C1 segment of cervical spinal cord (tissue), 14 donors: ENCODE measurements at places on chromosomes 6 and 20.
A peak's percentile ranks its signal among the peaks of the same experiment; 100 is the strongest.

DNA sequence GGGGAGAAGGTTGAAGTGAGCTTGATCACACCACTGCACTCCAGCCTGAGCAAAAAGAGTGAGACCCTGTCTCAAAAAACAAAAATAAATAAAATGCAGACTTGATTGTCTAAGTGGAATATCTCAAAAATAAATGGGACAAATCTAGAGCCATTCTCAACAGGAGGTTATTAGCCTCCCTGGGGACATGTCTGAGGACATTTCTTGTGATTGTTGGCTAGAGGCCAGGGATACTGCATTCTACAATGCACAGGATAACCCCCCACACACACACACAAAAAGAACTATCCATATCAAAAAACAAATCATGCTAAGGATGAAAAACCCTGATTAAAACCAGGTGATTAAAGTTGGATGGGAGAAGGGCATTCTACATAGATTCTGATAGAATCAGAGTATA, 37.5 kb downstream of the FAM217A start:
- no peak for DNase-seq

GRCh38 chr6:42339991-42340401, 111.7 kb downstream of the TRERF1 start:
- DNase-seq: no peak

- no peak for DNase-seq
Observed at GRCh38 chr6:38846844-38847243, 131.7 kb downstream of the DNAH8 start.

- DNase-seq: no peak
Observed at GRCh38 chr6:101909366-101909765, 515.9 kb downstream of the GRIK2 start.

- no peak for DNase-seq
Observed at GRCh38 chr20:22728146-22728745, 143.9 kb upstream of the FOXA2 start.

GRCh38 chr20:38973107-38973506, 11.0 kb downstream of the DHX35 start:
- DNase-seq: no peak

- DNase-seq: no peak
Observed at GRCh38 chr6:165931675-165932074, 236.0 kb downstream of the TBXT start.

DNA sequence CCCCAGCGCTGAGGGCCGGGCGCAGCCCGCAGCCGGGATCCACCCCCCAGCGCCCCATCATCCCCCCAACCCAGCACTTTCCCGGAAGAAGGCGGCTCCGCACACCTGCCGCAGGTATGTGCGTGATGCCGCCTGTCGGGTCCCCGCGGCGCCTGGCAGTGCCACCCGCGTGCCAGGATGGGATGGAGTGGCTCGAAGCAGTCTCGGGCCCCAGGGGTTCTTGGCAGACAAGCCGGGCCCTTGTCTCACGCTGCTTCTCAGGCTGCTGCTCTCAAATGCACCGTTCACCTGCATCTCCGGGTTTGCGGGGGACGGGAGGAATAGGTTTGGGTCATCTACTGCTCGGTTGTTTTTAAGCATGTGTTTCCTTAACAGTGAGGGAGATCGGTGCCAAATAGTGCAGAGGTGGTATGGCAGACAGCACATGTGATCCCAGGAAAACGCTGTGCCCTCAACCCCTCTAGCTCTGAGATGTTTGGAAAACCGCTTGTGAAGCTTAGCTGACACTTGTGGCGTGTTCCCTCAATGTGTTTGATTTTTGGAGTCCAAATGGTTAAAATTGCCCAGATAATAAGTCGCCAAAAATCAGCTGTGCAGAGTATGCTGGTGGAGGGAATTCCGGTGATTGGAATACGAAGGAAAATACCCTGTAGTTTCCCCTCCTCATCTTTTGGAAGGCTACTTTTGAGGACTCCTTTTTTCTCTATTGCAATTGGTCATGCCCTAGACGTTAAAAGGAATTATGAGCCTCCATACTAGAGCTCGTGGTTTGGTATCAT, 926 bp downstream of the MYLIP start:
- DNase-seq: peak; percentile 54
